ENCODE measurements at places on chromosomes 16 and 17.

DNA sequence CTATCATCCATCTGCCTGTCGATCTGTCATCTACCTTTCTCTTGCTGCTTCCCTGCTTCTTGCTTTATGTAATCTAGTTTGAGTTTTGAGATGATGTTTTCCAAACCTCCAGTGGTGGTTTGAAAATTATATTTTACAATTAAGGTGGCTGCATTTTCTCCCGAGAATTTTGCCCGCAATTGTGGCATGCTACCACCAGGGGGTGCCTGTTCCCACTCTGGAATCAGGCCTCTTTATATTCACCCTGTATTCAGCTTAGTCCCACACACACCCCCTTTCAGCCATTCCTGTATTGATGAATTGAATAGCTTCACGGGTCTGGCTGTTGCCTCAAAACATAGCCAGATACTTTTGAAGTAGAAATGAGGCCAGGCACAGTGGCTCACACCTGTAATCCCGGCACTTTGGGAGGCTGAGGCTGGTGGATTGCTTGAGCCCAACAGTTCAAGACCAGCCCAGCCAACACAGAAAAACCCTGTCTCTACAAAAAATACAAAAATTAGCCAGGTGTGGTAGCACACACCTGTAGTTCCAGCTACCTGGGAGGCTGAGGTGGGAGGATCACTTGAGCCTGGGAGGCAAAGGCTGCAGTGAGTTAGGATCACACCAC is 3.2 kb downstream of the PRSS22 start:
- DNase-seq, result no peak

DNA sequence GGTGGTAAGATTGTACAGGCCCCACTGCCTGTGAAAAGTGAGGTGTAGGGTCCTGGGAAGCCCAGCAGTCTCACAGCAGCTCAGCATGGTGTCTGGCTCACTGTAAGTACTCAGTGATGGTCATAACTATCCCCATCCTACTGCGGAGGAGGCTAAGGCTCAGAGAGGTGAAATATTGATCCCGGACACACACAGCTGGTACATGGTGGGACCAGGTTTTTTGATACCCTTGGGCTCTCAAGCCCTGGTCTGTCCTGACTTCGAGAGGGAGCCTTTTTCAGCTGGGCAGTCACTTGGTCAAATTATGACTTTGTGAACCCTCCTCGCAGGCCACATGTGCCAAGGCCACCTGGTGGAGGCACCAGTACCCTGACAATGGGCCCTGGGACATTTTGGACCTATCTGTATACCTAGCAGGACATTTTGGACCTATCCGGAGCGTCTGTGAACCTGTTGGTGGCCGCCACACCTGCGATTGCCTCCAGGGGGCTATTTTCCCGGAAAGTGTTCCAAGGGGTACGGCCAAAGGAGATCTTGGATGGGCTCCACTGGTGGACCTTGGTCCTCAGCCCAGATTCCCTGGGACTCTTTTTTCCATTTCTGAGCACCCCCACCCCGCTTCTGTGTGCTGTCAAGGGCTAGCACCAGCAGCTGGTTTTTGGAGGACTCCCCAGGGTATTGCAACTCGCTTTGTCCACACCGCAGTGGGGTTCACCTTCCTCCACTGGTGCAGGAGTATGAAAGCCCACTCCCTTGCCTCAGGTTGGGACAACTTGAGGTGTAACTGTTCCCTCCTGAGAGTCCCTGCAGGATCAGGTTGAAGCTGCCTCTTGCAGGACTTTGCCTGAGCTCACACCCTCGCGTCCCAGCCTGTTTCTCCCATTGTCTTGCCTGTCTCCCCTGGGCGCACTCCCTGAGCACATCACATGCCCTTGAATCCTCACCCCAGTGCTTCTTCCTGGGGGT is 83.6 kb upstream of the NKD1 start:
- no peak for DNase-seq

DNA sequence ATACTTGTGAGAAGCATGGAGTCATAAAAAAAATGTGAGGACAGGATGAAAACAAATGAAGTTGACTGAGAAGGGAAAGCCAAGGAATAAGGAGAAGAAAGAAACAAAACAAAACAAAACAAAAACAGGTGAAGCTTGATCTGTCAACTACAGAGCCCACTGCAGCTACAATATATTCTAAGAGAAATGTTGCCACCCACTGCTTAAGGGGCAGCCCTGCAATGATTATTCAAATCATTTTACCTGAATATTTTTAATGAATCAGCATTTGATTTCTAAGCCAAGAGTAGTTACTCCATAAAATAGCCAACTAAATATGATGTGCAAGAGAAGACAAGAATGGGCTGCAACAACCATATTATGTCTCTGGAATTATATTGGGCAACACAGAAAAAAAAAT is 252.0 kb upstream of the KIF2B start:
- DNase-seq, result no peak

DNA sequence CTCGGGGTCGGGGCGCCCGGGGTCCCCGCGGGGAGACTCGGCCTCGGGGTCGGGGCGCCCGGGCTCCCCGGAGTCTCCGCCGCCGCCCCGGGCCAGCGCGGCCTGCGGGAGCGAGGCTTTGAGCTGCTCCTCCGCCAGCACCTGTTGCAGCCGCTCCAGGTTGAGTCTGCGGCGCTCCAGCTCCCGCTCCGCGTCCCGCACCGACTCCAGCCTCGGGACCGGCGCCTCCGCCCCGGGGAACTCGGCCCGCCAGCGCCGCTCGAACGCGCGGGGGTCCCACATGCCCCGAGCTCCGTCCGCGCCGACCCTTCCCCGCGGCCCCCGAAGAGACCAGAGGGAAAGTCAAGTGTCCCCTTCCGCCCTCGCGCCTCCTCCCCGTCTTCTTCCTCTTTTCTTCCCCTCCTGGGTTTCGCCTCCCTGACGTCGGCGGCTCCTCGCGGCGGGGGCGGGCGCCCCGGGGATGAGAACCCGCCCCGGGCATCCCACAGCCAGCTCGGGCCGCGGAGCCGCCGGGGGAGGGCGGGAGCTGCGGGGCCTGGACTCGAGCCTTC is 40.8 kb upstream of the BHLHA9 start:
- DNase-seq, result peak; percentile 52

GRCh38 chr17:56681561-56682266 is 88.2 kb downstream of the NOG start:
- DNase-seq, result peak; percentile 28

GRCh38 chr16:68488554-68488953 is 40.2 kb upstream of the SMPD3 start:
- no peak for DNase-seq

DNA sequence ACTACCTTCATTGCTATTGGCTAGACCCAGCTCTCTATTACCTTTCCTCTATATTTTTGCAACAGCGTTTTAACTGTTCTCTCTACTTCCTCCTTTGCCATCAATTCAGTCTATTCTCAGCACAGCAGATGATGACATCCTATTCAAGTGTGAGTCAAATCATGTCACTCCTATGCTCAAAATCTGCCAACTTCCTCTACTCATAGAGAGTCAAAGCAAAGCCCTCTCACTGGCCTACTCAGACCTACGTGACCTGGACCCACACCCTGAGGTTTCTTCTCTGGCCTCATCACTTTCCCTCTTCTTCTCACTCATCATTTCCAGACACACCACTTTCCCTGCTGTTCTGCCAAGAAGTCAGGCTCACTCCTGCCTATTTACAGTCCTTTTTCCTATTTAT is 289.0 kb upstream of the AXIN2 start:
- no peak for DNase-seq
